ENCODE measurements at places on chromosomes 13 and 19.
A peak's percentile ranks its signal among the peaks of the same experiment; 100 is the strongest.

DNA sequence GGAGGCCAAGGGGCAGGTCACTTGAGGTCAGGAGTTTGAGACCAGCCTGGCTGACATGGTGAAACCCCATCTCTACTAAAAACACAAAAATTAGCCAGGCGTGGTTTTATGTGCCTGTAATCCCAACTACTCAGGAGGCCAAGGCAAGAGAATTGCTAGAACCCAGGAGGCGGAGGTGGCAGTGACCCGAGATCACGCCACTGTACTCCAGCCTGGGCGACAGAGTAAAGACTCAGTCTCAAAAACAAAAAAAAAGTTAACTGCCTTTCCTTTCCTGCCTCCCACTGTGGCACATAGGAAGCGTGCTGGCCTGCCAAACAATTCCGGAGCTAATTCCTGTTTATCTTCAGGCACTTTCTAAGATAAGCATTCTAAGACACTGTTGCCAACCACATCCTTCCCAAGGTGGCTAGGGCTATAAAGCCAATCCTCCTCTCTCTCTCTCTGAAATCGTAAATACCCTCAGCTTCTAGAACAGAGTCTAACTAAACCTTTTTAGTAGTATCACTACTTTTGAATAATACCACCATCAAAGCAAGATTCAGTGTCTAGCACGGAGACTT is 21.6 kb downstream of the SLC25A30 start:
- DNase-seq, result no peak

DNA sequence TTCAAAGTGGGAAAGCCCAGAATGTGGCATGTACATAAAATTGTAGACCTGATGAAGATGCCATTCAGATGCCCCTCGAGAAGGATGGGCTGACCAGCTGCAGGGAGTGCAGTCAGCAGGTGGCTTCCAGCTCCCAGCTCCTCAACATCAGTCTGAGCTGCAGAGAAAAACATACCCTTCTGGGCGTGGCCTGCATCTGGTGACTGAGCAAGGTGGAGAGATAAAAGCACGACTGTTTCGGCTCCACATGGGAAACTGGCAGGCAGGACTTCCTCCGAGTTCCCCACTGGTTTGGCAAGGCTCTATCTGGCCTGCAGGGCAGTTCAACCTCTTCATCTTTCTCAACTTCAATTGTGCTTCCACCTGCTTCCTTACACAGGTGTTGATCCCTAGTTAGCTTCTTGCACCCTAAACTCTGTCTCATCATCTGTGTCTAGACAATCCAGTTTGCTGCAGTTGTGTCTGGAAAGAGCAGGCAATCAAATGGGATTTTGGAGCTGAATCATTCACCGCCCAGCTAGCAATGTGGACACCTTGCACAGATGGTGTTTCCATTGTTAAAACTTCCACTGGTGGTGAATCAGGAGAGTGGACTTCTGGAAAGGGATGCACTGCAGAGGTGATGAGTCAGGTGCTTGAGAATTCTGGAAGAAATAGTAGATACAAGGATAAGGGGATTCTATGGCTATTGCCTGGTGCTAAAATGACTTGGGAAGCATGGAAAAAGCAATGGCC is 56.8 kb downstream of the POLR1D start:
- DNase-seq, result no peak

DNA sequence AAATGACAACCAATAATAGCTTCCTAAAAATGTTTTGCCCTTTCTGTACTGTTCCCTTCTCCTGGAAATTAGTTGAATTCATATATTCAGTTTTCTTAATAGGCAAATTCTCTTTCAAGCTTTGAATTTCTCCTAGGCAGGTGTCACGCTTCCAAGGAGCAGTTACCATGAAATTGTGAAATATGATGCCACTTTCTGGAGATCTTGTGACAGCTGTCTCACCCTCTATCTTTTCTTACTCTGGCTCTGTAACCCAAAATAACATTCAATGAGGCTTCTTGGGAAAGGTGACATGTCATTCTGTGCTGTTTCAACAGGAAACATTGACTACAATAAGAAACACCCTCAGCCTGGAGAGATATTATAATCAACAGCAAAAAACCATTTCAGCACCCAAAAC is 80.3 kb upstream of the MRI1 start:
- DNase-seq, result no peak

DNA sequence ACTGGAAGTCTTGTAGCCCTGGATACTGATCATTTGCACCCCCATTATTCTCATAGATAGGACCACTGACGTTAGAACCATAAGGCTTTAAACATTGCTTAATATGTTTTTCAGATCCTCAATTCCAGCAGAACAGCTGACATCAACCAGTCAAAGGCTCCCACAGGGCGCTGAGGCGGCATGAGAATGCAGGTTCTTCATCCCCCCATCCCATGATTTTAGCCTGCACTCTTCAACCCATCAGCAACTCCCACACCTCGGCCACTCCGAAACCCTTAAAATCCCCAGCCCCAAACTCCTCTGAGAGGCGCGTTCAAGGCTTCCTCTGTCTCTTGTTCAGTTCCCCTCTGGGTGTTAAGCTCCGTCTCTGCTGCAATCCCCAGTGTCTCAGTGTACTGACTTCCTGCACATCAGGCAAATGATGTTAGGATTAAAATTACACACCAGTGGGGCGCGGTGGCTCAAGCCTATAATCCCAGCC is 24.3 kb upstream of the LAMP1 start:
- DNase-seq, result no peak

DNA sequence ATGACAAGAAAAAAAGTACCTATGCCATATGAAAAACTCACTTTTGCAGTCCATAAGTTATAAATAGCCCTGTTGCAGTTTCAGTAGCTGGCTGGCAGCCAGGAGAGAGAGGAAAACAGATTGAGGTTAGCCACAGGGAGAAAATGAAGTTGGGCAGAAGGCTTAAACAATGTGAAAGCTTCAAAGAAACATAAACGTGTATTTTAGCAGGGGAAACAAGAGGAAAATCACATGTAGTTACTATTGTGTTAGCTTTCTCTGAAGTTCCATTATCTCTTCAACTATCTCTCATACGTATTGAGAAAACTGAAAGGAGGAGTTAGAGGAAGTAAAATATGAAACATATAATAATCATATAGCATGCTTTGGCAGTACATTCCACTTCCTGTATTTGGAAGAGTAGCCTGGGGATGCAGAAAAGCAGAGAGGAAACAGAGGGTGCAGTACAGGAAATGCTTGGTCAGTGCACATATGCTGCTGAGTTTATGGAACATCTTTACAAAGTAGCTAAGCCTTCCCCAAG is 1551.1 kb downstream of the EFNB2 start:
- no peak for DNase-seq

DNA sequence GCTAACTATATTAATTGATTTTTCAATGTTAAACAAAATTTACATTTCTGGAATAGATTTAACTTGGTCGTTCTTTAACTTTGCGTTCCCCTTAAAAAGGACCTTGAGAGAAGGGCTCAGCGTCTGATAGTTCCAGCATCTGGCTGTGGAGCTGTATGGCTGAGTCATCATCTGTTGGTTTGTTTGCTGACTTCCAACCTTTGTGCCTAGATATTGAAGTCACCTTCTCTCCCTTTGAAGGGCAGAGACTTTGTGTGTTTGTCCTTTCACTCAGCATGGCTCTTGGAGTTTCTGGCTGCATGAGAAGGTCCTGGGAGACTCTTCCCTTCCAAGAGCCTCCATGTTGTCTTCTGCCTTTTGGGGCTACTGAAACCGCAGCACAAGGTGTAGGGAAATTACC is 16.6 kb upstream of the IRS2 start:
- no peak for DNase-seq

DNA sequence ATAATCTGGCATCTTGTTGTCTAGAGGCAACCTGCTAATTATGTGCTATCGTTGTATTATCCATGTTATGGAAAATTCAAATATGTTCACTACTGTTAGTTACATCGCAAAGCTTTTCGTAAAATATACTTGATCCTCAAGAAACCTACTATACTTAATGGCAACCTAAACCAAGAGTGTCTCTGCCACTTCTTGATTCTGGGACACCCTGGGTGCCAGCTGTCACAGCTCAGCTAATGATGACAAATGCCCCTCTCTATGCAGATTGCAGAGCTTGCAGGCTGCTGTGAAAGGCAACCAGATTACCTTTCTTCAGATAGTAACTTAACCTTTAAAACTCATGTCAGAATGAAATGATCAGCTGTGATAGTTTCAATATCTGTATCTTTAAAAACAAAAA is 8.9 kb upstream of the MAB21L1 start:
- DNase-seq, result no peak

GRCh38 chr13:95644601-95645052 is at the start of gene DZIP1:
Gene DZIP1, minus strand, starts transcription at chr13:95644706. Its CDS starts 2,677 bp downstream, at chr13:95642029.
- DNase-seq, result no peak

DNA sequence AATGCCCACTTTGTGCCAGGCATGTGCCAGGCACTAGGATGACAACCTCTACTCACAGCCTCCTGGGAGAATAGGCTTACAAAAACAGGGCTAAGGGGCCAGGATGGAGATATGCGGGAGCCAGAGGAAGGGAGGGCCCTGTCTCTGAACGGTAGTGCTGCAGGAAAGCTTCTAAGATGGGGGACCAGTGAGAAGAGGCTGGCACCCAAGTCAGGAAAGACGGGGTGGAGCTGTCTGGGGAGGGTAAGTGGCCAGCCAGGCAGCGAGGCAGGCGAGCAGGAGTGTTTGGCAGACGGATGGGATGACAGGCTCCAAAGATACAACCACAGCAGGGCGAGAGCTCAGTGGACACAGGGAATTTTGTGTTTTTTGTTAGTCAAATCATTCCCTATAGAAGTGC is 44.7 kb upstream of the GPI start:
- no peak for DNase-seq

- DNase-seq, result no peak
Observed at GRCh38 chr13:84139561-84140158, 257.4 kb upstream of the SLITRK1 start.

- no peak for DNase-seq
Observed at GRCh38 chr13:114296448-114296847, 15.0 kb downstream of the UPF3A start.

DNA sequence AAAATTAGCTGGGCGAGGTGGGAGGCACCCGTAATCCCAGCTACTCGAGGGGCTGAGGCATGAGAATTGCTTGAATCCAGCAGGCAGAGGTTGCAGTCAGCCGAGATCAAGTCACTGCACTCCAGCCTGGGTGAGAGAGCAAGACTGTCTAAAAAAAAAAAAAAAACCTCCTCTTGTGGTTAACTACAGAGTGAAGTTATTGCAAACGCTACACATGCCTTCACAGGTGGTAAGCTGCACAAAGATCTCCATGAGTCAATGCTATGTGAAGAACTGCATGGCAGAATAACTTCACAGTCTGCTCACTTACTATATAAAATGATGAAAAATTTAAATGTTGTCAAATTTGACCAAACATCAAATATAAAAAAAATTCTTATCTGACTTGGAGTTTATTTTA is 436.8 kb downstream of the FGF14 start:
- DNase-seq, result no peak

- DNase-seq, result no peak
Observed at GRCh38 chr13:32403108-32403507, 24.8 kb downstream of the N4BP2L1 start.

DNA sequence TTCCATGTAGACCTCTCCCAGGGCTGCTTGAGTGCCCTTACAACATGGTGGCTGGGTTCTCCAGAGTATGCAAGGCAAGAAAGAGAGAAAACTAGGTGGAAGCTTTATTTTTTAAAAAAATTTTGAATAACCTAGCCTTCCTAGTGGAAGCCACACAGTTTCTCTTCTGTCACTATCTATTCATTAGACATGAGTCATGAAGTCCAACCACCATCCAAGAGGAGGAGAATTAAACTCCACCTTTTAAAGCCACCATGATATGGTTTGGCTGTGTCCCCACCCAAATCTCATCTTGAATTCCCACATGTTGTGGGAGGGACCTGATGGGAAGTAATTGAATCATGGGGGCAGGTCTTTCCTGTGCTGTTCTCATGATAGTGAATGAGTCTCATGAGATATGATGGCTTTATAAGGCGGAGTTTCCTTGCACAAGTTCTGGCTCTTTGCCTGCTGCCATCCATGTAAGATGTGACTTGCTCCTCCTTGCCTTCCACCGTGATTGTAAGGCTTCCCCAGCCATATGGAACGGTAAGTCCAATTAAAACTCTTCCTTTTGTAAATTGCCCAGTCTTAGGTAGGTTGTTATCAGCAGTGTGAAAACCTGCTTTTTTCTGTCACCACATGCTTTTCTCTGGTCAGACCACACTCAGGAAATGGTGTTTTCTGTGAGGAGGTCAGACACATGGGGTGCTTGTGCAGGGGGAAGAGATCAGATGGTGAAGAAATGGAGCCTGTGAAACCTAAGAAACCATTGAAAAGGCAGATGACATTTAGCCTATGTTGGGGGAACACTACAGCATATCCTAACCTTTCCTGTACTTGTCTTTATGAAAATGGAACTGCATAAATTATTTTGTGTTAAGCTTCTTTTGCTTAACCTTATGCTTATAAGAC is 57.7 kb downstream of the ANKRD10 start:
- DNase-seq, result no peak

DNA sequence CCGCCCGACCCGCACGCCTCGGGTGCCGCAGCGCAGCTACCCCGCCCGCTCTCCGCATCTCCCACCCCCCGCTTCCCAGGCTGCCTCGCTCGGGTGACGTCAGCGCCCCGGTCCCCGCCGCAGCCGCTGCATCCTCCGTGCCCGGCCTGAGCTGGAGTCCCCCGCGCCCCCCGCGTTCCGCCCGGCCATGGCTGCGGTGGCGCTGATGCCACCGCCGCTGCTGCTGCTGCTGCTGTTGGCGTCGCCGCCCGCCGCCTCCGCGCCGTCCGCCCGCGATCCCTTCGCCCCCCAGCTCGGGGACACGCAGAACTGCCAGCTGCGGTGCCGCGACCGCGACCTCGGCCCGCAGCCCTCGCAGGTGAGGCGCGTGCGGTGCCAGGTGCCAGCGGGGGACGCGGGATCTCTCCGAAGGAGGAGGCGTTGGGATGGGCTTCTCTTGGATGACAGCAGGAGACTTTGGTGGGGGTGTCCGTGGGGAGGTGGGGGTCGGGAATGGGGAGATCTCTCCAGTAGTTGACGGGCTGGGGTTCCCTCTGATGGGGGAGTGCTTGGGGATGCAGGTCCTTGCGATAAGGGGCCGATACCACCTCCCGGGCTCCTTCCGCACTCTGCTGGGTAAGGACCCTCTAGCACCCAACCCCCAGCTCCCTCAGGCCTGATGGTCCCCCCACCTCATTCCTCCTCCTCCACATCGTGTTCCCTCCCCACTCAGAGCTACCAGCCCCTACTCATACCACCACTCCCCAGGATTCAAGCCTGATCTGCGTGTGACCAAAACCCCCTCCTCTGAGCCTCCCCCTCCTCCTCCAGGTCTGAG is at the start of gene TMEM59L:
TSS of gene TMEM59L (plus strand) at position 99 of the 817 bp plus-strand sequence. CDS start at position 188, 89 bp downstream.
- peak; percentile 70 for DNase-seq

GRCh38 chr13:30799356-30799824 is 64.0 kb downstream of the ALOX5AP start:
- DNase-seq, result no peak

GRCh38 chr13:71610876-71611275 is 256.1 kb downstream of the DACH1 start:
- no peak for DNase-seq

Data from retina (tissue), 1 donor.